Kidney capillary endothelial cell (primary cell): ENCODE measurements at places on chromosomes 16 and 17.

GRCh38 chr16:75096656-75097055 lies 19.9 kb downstream of the LDHD start:
- DNase-seq: no peak

DNA sequence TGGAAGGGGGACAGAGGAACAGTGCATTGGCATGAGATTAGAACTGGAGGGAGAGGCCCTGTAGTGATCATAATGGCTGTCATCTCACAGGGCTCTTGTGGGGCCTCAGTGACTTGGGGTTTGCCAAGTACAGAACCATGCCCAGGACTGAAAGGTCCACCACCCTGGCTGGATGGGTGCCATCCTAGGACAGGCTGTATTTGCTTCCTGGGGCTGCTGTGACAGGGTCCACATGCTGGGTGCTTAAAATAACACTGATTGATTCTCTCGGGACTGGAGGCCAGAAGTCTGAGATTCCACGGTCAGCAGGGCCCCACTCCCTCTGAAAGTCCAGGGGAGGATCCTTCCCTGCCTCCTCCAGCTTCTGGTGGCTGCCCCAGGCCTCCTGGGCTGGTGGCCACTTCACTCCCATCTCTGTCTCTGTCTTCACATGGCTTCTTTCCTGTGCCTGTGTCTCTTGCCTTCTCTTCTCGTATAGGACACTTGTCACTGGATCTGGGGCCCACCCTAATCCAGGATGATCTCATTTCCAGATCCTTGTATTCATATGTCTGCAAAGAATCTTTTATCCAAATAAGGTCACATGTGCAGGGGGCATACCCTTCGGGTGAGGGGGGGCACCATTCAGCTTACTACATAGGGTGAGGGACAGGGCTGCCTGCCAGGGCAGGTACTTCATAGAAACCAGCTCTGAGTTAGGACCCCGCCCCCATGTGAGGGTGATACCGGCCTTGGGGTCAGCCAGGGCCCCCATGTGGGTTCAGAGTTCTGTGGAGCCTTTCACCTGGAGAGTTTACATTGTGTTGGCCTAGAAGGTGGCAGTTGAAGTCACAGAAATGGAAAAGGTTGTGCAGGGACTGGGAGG lies 52.6 kb downstream of the USP22 start:
- DNase-seq: no peak

GRCh38 chr17:1532836-1533602 lies 16.6 kb upstream of the INPP5K start:
- no peak for DNase-seq

GRCh38 chr16:73172241-73172972 lies 124.5 kb upstream of the ZFHX3 start:
- peak; percentile 48 for DNase-seq

DNA sequence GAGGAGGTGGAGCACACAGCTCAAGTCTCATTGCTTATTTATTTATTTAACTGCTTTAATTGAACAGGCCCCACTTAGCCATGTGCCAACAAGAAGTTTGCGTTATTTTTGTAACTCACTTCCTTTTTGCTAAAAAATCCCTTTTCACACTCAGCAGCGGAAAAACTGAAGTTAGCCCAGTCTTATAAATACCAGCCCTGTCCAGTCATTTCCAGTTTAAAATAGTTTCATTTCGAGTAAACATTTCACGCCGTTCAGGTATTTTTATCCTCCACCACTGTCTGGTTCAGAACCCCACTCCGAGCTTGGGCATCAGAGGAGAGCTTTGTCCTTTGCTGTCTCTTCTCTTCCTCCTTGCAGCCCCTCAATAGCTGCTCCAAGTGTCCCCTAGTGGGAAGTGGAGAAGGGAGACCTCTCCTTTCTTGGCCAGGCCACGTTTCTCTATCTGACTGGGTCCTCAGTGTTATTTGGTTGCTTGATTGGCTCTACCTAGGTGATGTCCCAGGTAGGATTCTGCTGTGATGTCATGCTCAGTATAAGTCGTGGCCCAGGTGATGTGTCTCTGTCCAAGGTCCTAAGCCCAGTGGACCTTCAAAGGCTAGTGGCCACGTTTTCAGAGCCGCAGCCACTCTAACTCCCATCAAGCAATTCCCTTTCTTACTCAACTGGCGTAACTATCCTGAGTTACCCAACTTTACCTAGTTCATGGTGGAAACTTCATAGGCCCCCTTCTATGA lies 53.0 kb upstream of the GAS7 start:
- no peak for DNase-seq

DNA sequence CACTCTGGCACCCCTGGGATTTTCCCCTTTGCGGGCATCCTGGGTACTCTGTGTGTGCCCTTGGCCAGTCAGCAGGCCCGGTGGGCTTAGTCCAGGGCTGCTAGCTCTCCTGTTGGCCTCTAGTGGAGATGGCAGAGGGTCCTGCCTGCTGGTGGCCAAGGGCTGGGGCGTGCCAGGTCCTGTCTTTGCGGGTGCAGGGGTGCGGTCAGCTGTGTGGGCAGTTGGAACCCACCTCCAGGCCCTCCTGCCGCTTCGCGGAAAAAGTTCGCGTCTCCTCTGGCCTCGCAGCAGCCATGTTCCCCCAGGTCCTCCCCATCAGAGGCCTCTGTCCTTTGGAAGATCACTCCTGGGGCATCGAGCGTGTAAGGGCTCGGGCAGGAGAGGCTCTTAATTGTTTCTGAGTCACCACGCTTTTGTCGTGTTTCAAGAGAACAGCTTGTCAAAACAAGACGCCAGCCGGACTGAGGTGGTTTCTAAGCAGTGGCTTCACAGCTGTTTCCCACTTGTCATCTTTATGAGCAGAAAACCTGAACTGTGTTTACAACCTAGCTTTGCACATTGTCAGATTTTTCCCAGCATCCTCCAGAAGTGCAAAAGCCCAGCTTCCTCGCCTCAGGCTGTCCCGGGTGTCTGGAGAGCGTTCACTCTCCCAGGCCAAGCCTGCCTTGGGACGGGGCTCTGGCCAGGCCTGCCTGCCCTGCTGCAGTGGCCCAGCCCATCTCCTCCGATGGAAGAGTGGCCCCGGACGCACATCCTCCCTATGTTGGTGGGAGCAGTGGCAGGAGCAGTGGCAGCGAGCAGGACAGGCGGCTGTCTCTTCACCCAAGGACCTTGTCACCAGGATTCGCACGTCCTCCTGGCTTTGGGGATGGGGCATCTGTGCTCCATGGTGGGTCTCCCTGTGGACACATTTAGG lies 5.0 kb upstream of the DNASE1L2 start:
- DNase-seq: no peak
